Omental fat pad (tissue), 4 donors: ENCODE measurements at places on chromosomes 5 and 9.

- no peak for DNase-seq
These were observed 8.9 kb upstream of the DBN1 start for GRCh38 chr5:177482359-177482795.

- no peak for DNase-seq
These were observed 53.7 kb upstream of the EXOC3 start for GRCh38 chr5:389197-389821.

GRCh38 chr9:137694962-137695875, 76.4 kb downstream of the EHMT1 start:
- DNase-seq = no peak

- no peak for DNase-seq
These were observed 4.8 kb downstream of the NR3C1 start for GRCh38 chr5:143398451-143399237.

DNA sequence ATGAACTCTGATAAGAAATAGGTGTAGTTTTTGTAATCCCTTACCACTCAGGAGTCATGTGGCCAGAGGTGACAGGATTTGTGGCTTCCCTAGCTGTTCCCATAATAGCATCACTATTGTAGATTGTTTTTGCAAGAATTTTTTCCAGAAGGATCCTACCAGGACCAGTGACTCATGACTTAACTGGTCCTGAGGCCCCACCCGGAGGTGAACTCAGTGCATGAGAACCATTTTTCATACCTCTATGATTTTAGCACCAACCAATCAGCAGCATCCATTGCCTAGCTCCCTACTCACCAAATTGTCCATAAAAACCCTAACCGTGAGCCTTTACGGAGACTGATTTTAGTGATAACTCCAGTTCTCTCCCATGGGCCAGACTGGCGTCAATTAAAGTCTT, 484.8 kb downstream of the PSAT1 start:
- no peak for DNase-seq

DNA sequence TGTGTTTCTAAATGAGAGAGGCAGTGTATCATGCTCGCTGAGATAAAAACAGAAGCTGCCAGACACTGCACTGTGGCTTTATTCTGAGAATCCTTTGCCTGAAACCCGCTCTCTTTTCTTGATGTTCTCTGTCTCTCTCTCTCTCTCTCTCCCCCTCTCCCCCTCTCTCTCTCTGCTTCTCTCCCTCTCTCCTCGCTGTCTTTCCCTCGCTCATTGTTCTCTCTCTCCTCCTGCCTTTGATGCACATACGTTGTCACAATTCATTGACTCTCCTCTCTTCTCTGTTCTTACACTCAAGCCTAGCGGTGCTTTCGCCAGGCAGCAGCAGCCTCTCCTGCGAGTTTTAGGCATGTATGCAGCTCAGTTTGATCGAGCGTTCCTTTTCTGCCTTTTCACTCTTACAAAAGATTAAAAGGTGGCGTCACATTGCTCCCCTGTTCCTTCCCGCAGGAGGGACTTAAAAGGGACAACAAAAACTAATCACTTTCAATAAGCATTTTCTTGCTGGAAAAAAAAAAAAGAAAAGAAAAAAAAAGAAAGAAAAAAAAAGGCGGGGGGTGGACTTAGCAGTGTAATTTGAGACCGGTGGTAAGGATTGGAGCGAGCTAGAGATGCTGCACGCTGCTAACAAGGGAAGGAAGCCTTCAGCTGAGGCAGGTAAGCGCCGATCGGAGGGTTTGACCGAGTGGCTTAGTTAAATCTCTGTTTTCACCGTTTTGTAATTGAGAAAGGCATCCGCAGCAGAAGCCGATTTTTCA, 717.9 kb upstream of the WWC1 start:
- DNase-seq = no peak

DNA sequence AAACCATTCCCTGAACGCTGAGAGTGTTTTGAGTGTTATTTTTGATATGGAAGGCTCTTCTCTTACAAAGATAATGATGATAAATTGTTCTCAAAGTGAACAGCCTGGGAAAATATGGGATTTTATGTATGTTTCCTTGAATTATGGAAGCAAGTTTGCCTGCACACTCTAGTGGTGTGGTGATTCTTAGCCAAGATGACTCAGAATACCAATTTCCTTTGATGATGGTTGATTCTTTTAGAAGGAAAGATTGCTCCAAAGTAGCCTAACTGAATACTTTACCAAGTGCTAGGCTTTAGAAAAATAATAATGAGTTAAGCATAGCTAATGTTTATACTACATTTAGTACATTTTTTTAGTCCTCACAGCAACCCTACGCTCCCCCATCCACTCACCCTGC, 243.4 kb downstream of the EBF1 start:
- no peak for DNase-seq

DNA sequence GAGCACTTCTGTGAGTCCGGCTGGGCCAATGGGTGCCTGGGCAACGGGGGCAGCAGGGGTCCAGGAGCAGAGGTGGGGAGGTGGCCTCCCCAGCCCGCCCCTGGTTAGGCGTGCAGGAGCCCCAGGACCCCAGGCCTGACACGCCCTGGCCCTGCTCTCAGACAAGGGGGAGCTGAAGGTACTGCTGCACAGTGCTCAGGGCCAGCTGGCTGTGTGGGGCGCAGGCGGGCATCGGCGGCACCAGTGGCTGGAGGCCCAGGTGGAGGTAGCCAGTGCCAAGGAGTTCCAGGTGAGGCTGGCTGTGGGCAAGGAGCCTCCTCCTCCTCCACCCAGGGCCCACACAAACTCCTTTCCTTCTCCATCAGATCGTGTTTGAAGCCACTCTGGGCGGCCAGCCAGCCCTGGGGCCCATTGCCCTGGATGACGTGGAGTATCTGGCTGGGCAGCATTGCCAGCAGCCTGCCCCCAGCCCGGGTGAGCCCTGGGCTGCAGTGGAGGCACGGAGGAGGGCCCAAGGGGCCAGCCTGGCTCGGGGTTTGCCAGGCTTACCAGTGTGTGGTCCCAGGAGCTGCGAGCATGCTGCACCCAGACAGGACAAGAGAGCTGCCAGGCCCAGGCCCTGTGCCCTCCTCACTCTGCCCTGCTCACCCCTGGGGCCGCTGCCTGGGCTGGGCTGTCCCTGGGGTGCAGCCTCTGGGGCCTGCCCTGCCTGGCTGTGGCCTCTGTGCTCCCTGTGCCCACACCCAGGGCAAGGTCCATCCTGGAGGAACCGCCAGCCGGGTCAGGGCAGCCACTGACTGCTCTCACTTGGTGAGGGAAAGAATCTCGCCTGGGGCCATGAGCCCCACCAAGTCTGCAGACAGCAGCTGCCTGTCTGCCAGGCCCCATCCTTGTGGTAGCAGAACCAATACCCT, 7.0 kb downstream of the MAMDC4 start:
- no peak for DNase-seq

GRCh38 chr9:130642926-130643325, 21.5 kb upstream of the PRDM12 start:
- DNase-seq = no peak

GRCh38 chr9:101128623-101129022, 100.1 kb downstream of the PLPPR1 start:
- no peak for DNase-seq

DNA sequence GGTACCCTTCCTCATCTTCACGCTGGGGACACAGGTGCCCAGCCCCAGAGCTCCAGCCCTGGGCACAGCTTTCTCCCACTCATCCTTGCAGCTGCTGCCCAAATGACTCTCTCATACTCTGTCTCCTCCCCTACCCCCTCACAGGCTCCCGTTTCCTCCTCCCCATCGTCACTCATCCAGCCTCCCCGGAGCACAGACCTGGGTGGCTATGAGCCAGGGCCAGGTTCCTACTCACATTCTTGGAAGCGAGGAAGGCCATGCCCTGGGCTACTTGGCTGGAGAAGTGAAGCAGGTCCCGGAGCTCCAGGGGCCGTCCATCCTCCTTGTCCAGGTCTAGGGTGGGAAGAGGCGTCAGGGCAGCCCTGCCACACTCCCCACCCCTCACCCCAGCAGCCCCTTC, 29.3 kb downstream of the CSF1R start:
- DNase-seq = no peak

- DNase-seq = no peak
These were observed 177.9 kb upstream of the FST start for GRCh38 chr5:53302529-53302928.

GRCh38 chr9:121648799-121649198, 2.6 kb upstream of the DAB2IP start:
- DNase-seq = no peak

- no peak for DNase-seq
These were observed at the start of gene ANKRD18A for GRCh38 chr9:38620483-38621433. Gene ANKRD18A, minus strand, starts transcription at chr9:38620596. Its CDS starts 311 bp downstream, at chr9:38620285.

DNA sequence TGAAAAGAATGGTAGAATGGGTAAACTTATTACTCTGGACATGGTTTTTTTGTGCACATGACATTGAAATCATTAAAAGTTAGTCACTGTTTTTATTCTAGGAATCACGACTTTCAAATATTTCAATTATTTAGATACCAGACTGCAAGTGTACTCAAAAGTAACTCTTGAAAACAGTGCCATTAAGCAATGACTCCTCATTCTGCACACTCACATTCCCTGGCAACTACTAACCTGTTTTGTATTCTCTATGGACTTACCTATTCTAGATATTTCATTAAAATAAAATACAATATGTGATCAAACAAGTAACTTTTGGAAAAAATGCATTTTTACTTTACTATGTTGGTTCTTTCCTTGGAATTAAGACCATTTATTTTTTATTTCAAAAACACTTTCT, 607.0 kb downstream of the PDE4D start:
- no peak for DNase-seq

DNA sequence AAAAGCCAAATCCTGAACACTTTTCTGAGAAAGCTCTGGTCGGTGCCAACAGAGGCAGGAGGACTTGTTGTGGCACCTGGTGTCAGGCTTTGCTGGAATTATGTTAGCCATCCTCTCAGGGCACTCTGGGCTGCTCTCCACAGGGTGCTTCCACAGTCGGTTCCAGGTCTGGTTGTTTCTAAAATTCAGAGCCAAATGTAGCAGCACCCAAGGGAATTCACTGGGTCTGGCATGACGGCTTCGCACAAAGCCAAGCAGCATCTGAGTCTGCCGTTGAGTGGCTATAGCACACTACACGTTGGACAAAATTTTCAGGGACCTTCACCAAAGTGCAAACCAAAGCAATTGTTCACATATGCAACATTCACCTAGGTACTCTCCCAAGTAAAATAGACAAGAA, 110.2 kb downstream of the PJA2 start:
- DNase-seq = no peak

GRCh38 chr5:1141834-1142233, 30.0 kb upstream of the SLC12A7 start:
- DNase-seq = no peak

DNA sequence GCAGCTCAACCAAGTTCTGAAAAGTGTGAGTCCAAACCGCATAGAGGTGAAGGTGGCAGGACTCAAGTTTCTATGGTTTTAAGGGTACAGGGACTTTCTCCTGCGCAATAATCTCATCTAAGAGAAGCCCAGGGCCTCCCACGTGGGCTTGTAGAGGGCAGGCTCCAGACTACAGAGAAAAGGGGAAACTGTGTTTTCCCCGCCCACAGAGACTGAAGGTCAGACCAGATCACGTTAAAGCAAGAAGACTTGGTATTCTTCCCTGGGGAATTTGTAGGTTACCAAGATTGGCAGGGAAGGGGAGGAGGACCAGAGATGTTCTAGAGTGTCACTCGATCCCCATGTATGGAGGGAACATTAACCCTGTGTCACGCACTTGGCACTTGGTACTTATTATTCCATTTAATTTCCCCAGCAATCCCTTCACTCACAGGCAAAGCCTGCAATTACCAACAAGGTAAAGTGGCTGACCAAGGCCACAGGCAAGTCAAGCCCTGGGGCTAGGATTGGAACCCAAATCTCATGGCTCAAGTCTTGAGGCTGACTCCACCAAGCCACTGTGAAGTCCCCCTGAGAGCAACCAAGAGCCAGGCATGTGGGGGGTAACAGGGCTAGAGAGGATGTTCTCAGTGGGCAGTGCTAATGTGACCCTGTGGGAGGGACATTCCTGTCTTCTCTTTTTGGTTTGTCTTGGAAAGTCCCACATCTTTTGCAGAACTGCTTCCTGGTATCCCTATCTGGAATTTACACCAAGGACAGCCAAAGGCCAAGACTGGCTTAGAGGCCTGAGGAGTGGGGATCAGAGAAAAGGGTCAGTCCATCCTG, 18.3 kb upstream of the NEK6 start:
- DNase-seq = no peak

DNA sequence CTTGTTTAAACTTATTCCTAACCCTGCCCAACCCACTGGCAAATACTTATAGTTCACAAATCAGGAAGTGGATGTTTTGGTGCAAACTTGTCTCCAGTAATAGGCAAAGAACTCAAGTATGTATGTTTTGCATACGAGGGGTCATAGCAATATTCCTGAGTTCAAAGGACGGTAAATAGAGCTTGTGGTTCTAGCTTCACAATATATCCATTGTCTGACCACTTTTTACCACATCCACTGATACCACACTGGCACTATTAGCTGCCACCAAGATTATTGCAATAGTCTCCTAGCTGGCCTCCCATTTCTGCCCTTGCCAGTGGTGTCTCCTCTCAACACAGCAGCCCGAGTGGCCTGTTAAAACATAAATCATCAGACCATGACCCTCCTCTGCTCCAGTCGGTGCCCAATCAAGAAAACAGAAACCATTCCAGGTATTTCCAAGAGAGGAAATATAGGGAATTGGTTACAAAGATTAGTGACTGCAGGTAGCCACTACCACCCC, 17.0 kb downstream of the GRXCR2 start:
- no peak for DNase-seq

- DNase-seq = no peak
These were observed 42.4 kb downstream of the LRSAM1 start for GRCh38 chr9:127493592-127494303.
